ENCODE measurements at places on chromosomes 6 and 20.

DNA sequence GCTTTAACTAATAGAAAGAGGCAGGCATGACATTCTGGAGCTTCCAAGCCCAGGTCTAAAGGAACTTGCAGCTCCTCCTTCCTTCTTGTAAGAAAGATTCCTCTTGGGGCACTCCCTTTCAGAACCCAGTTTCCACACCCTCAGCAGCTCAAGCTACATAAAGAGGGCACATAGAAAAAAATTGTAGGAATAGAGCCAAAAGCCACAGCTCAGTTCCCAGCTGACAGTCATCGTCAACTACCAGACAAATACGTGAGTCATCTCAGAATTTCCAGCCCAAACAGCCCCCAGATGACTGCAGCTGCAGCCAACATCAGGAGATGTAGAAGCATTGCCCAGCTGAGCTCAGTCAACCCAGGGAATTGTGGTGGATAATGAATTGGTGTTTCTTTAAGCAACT lies 349.8 kb upstream of the ARID1B start:
- H3K27ac ChIP-seq = peak overlapping the region; percentile 25
- no peaks in the 10 kb centered on the region for H3K36me3 ChIP-seq
- H3K4me3 ChIP-seq = no peak overlapping the region
- H3K4me1 ChIP-seq = peaks cover 21% of the 10 kb centered on the region
- peak; percentile 91 for DNase-seq
- no peaks in the 10 kb centered on the region for H3K27me3 ChIP-seq

GRCh38 chr6:113221850-113222249 lies 635.3 kb upstream of the MARCKS start:
- no peaks in the 10 kb centered on the region for H3K4me1 ChIP-seq
- H3K4me3 ChIP-seq = no peak overlapping the region
- no peaks in the 10 kb centered on the region for H3K36me3 ChIP-seq
- no peaks in the 10 kb centered on the region for H3K27me3 ChIP-seq
- no peak overlapping the region for H3K27ac ChIP-seq

GRCh38 chr6:40253420-40253819 lies 319.2 kb upstream of the MOCS1 start:
- H3K4me3 ChIP-seq = no peak overlapping the region
- no peaks in the 10 kb centered on the region for H3K27me3 ChIP-seq
- H3K4me1 ChIP-seq = no peaks in the 10 kb centered on the region
- no peak for DNase-seq
- H3K36me3 ChIP-seq = no peaks in the 10 kb centered on the region

GRCh38 chr6:153947808-153948447 lies 91.1 kb upstream of the OPRM1 start:
- no peak overlapping the region for H3K27ac ChIP-seq
- peak; percentile 52 for DNase-seq
- H3K4me1 ChIP-seq = peaks cover 6% of the 10 kb centered on the region
- H3K36me3 ChIP-seq = no peaks in the 10 kb centered on the region

DNA sequence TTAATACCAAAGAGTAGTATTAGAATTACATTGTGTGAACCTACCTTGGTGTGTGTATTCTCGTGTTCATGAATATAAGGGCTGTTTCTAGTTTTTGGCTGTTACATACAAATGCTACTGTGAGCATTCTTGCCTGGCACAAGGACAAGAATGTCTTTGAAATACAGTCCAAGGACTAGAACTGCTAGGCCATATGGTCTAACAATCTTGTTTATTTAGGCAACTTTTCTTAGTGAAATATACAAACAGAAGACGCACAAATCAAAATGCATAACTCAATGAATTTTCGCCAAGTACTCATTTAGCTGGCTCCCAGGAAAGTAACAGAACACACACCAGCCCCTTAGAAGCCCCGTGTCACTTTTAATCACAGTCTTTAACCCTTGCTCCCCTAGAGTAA lies 28.5 kb downstream of the KDM1B start:
- DNase-seq = no peak
- H3K4me3 ChIP-seq = no peak overlapping the region
- H3K27ac ChIP-seq = no peak overlapping the region
- no peaks in the 10 kb centered on the region for H3K27me3 ChIP-seq

DNA sequence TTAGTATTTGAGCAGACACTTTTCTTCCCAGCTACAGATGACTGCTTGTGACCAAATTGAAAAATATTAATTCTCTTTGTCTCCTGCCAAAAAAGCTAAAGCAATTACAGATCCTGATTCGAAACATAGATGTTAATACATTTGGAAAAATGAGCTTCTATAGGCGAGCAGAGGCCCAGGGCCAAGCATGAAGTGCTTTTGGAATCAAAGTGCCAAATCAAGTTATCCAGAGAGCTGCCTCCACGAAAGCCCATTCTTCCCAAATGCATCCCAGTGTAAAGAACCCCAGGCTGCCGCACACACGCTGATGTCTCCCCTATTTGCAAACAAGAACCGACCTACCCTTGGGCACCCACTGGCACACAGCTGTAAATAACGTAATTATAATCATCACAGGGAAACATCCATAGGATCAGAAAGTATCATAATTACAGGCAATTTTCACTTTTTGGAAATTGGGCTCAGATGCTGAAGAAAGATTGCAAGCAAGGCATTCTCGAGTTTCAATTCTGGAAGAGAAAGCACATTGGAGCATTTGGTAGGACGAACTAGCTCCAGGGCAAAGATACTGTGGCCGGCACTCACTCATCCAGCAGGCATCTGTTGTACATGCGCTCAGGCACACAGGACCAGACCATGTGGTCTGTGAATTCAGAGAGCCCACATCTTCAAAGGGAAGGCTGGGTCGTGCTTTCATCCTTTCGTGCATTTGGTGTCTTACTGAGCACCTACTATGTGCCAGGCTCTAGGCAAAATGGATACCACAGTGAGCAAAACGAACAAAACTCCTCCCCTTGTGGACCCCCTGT lies 45.9 kb downstream of the BMP7 start:
- peaks cover 12% of the 10 kb centered on the region for H3K27me3 ChIP-seq
- no peaks in the 10 kb centered on the region for H3K4me1 ChIP-seq
- no peaks in the 10 kb centered on the region for H3K36me3 ChIP-seq

GRCh38 chr6:89008001-89008814 lies 44.8 kb upstream of the RNGTT start:
- peaks cover 4% of the 10 kb centered on the region for H3K36me3 ChIP-seq
- H3K4me3 ChIP-seq = no peak overlapping the region
- no peaks in the 10 kb centered on the region for H3K27me3 ChIP-seq
- peaks cover 5% of the 10 kb centered on the region for H3K4me1 ChIP-seq
- DNase-seq = no peak

DNA sequence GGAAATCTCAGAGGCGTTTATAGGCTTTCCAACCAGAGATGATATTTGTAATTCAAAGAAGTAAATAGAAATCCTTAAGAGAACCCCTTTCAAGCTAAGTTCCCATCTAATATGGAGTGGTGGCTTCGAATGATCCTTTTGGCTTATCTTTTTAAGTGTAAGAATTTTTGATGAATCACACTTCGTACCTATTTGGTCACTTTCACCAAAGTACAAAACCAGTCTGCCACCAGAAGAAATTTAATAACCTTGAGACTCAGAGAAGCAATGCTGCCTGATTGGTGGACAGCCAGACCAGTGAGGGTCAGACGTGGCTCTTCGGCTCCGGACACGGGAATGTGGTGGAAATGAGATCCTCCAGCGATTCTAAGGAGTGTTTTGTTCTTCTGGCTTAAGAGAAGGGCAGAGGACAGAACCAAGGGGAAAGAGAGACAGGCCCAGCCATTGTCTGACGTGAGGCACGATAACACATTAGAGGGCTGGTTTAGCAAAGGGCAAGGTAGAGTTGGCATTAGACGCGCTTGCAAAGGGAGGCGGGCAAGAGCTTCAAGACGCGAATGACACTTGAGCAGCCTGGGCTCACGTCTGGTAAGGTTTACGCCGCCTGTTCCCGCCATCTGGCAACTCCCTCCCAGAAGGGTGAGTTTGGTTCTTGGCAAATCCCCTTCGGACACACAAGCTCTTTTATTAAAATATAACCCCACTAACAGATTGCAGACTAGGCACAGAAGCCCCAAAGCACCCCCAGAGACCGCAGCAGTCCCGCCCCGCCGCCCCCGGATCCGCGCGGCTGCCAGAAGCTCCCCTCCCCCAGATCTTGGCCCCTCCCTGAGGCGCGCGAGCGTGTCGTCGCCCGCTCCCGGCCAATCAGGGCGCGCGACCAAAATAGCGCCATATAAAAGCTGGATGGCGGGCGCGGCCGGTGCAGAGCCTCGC lies 50.0 kb upstream of the EZR start:
- peak overlapping the region; percentile 100 for H3K27ac ChIP-seq
- peaks cover 14% of the 10 kb centered on the region for H3K4me1 ChIP-seq
- H3K27me3 ChIP-seq = no peaks in the 10 kb centered on the region
- H3K4me3 ChIP-seq = peak overlapping the region; percentile 83

GRCh38 chr6:13511913-13512717 lies 24.7 kb upstream of the GFOD1 start:
- H3K36me3 ChIP-seq = no peaks in the 10 kb centered on the region
- H3K27ac ChIP-seq = no peak overlapping the region
- H3K4me1 ChIP-seq = no peaks in the 10 kb centered on the region
- DNase-seq = no peak
- no peaks in the 10 kb centered on the region for H3K27me3 ChIP-seq

- no peak overlapping the region for H3K4me3 ChIP-seq
- no peaks in the 10 kb centered on the region for H3K27me3 ChIP-seq
- peak; percentile 78 for DNase-seq
- H3K4me1 ChIP-seq = peaks cover 23% of the 10 kb centered on the region
Observed at GRCh38 chr20:6583134-6583738, 184.2 kb upstream of the BMP2 start.

GRCh38 chr6:79665725-79666551 lies 34.8 kb downstream of the SH3BGRL2 start:
- H3K4me3 ChIP-seq = no peak overlapping the region
- H3K27me3 ChIP-seq = no peaks in the 10 kb centered on the region
- no peak for DNase-seq
- no peak overlapping the region for H3K27ac ChIP-seq
- H3K4me1 ChIP-seq = no peaks in the 10 kb centered on the region
- H3K36me3 ChIP-seq = peaks cover 6% of the 10 kb centered on the region

GRCh38 chr6:26250698-26251044 lies 114.3 kb upstream of the BTN3A2 start:
- H3K4me3 ChIP-seq = peak overlapping the region; percentile 94
- H3K27me3 ChIP-seq = no peaks in the 10 kb centered on the region
- peaks cover 7% of the 10 kb centered on the region for H3K4me1 ChIP-seq
- H3K36me3 ChIP-seq = no peaks in the 10 kb centered on the region
- no peak for DNase-seq

- H3K27me3 ChIP-seq = no peaks in the 10 kb centered on the region
- H3K4me3 ChIP-seq = peak overlapping the region; percentile 98
- peak; percentile 9 for DNase-seq
Observed at GRCh38 chr6:29746846-29747687, 23.8 kb downstream of the HLA-F start.

- peak; percentile 81 for DNase-seq
- H3K4me3 ChIP-seq = peak overlapping the region; percentile 17
- H3K27me3 ChIP-seq = no peaks in the 10 kb centered on the region
- H3K27ac ChIP-seq = peak overlapping the region; percentile 83
- H3K4me1 ChIP-seq = peaks cover 16% of the 10 kb centered on the region
- peaks cover 66% of the 10 kb centered on the region for H3K36me3 ChIP-seq
Observed at GRCh38 chr20:50588034-50588736, 78.0 kb downstream of the PTPN1 start.

DNA sequence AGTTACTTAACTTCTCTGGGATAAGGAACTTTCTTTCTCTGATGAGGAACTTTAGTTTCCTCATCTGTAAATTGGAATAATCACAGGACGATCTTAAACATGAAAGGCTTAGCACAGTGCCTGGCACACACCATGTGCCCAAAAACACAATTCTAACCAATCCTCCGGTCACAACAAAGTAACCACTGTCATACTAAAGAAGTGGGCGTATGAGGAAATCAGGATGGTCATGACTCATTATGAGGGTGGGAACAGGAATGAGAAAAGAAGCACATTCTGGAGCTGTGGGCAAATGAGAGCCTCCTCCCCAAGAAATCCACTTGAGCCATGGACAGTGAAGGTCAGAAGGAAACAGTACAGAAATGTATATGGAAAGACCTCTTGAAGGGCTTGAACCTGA lies 82.9 kb downstream of the LRFN2 start:
- no peaks in the 10 kb centered on the region for H3K27me3 ChIP-seq
- no peak overlapping the region for H3K27ac ChIP-seq
- H3K4me1 ChIP-seq = no peaks in the 10 kb centered on the region
- H3K36me3 ChIP-seq = peaks cover 6% of the 10 kb centered on the region
- no peak overlapping the region for H3K4me3 ChIP-seq

GRCh38 chr6:157385482-157385881 lies 4.5 kb downstream of the ZDHHC14 start:
- peaks cover 13% of the 10 kb centered on the region for H3K4me1 ChIP-seq
- no peak overlapping the region for H3K4me3 ChIP-seq
- no peaks in the 10 kb centered on the region for H3K36me3 ChIP-seq
- no peak overlapping the region for H3K27ac ChIP-seq

GRCh38 chr6:71107911-71108420 lies 151.1 kb upstream of the B3GAT2 start:
- H3K27me3 ChIP-seq = peaks cover 24% of the 10 kb centered on the region
- H3K36me3 ChIP-seq = no peaks in the 10 kb centered on the region
- H3K27ac ChIP-seq = no peak overlapping the region
- H3K4me3 ChIP-seq = peak overlapping the region; percentile 51
- DNase-seq = peak; percentile 87

DNA sequence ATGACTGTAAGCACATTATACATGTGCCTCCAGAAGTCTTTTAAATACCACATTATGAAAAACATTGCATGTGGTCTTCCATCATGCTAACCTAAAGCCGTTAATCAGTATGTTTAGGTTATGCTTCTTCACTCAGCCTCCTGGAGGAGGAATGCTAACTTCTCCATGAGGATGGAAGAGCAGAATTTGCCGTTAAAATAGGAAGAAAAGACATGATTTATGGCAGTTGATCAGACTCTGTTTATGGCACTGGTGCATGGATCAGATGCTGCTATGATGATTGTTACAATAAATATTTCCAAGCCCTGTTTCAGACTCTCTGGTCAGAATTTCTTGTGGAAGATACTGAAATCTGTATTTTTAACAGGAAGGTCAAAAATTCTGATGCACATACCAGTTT lies 31.7 kb downstream of the MAP3K4 start:
- H3K27ac ChIP-seq = no peak overlapping the region
- H3K36me3 ChIP-seq = peaks cover 9% of the 10 kb centered on the region
- DNase-seq = no peak
- H3K4me1 ChIP-seq = peaks cover 5% of the 10 kb centered on the region
- no peak overlapping the region for H3K4me3 ChIP-seq

DNA sequence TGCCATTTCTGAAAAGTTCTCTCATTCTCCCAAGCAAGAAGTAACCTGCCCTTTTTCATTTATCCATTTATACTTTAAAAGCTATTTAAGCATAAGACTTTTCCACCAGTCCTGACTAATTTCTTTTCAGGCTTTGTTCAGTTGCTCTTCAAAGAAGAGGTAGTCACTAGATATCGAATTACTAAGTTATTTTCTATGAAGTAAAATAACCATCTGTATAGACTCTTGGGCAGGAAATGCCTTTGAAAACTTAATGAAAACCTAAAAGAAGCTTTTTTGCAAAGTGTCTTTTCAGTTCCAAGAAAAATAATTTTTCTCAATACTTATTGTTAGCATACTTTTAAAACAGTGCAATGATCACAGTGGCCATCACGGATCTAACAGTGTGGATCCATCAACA lies 31.3 kb upstream of the LAMP5 start:
- no peaks in the 10 kb centered on the region for H3K36me3 ChIP-seq
- peaks cover 11% of the 10 kb centered on the region for H3K27me3 ChIP-seq
- no peak for DNase-seq
- H3K27ac ChIP-seq = no peak overlapping the region
- no peaks in the 10 kb centered on the region for H3K4me1 ChIP-seq

Measured in MCF 10A (cell line).